ENCODE measurements at places on chromosomes 6 and 20.

DNA sequence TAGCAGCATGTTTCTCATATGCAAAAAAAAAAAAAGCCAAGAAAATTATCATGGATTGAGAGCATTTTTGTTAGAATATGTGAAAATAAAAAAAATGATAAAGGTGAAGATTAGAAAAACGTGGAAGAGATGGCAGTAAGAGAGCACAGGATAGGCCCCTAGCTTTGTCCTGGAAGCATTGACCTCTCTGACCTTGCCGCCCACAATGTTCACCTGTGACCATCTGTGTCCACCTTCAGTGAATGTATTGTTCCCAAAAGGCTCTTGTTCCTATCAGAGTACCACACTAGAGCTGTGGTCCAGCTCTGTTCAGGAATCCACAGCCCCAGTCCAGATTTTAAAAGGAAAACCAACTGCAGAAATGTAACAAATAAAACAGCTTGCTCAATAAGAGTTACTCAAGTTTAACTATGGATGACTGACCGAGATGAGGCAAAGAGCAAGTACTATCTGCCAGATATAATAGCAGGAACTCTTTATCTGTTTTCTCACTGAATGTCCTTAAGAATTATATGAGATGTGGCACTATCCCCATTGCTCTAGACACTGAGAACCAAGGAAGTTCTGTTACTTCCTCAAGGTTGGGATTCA, 287.7 kb upstream of the STXBP5 start:
- DNase-seq: no peak

GRCh38 chr20:20525756-20526155, 157.9 kb downstream of the INSM1 start:
- DNase-seq: no peak

DNA sequence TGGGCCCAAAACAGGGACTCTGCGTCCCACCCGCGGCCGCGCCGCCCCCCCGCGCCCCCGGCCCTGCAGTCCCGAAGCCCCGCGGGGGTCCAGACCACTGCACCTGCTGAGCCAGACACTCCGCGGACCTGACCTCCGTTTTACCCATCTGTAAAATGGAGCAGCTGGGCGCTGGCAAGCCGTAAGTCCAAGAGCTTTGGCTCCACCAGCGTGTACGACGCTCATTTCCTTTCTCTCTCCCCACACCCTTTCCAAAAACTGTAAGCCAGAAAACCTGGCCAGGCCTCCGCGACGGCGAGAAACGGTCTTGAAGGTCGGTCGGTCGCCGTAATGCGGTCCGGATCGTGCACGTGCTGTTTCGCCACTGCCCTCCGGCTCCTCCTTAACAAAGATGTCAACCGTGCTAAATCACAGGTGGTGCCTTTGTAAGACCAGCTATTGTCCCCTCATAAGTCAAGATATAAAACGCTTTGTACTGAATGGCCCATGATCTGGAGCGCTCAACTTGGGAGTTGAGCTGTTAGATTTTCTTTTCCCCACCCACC, 7.8 kb upstream of the NR2E1 start:
- no peak for DNase-seq

GRCh38 chr6:81939766-81940165, 187.3 kb upstream of the TENT5A start:
- no peak for DNase-seq

DNA sequence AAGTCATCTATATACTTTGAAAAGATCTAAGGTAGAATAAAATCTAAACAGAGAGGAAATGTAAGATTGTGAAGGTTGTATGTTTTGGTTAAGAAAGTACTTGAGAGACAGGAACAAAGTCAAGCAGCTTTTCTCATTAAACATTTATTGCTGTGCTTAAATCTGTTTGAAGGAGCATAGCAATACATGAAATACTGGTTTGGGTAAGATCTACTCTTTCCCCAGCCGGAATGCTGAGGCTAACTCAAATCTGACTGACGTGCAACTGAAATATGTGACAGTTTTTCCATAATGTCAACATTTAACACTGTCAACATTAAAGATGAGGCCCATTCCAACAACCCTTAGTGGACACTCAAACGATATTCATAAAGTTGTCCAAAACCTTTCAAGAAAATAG, 59.9 kb downstream of the MAN1A1 start:
- no peak for DNase-seq

GRCh38 chr20:50513169-50514034, 3.2 kb downstream of the PTPN1 start:
- DNase-seq: no peak

- DNase-seq: no peak
Measured at GRCh38 chr20:14232650-14233049, 104.8 kb downstream of the FLRT3 start.

DNA sequence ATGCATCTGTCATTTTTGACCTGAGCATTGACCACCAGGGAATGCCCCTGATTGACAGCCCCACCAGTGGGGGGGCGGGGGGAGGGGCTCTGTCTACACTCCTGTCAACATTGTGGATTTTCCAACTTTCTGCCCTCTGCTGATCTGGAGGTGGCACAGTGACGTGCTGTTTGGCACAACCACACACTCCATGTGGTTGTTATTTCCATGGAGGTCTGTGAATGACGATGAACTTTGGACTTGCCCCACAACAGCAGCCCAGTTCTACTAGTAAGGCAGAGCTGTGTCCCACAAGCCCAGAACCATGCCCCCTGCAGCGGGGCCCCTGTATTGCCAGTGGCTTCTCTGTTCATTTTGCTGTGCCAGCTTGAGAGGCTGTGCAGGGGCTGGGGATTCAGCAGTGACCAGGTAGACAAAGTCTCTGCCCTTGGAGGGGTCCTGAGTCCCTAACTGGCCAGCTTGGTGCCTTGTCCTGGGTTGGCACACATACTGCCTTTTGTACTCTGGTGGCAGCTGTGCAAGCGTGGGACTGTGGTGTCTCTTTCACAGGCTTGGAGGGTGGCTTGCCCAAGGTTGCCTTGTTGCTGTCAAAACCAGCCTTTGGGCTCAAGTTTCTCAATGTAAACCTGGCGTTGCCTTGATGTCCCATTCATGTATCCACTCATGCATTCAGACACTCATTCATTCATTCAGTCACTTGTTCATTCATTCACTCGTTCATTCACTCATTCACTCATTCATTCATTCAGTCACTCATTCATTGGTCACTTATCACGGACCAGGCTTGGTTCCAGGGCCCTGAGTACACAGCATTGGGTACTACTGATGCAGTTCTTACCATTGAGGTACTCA, 108.5 kb downstream of the SYCP2 start:
- DNase-seq: no peak

- no peak for DNase-seq
Measured at GRCh38 chr20:13251904-13252297, 30.8 kb downstream of the ISM1 start.

- no peak for DNase-seq
Measured at GRCh38 chr6:89145091-89145955, 532 bp upstream of the PM20D2 start.

GRCh38 chr20:47499053-47499452, 2.6 kb upstream of the NCOA3 start:
- no peak for DNase-seq

GRCh38 chr20:48944663-48945297, 23.3 kb downstream of the ARFGEF2 start:
- DNase-seq: no peak

DNA sequence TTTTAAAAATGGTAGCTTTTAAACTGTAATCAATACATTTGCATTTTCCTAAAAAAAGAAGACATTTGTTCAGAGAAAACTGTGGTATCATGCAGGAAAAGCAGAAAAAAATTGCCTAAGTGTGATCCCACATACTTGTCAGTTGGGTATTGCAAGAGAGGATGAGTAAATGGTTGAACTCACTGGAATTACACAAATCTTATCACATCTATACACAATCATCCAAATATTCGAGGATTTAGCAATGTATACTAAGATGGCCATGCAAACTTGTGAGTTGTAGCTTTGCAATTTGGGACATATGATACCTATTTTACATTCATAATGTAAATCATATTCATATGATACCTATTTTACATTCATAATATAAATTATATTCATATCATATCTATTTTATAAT, 58.2 kb upstream of the GJE1 start:
- DNase-seq: no peak

DNA sequence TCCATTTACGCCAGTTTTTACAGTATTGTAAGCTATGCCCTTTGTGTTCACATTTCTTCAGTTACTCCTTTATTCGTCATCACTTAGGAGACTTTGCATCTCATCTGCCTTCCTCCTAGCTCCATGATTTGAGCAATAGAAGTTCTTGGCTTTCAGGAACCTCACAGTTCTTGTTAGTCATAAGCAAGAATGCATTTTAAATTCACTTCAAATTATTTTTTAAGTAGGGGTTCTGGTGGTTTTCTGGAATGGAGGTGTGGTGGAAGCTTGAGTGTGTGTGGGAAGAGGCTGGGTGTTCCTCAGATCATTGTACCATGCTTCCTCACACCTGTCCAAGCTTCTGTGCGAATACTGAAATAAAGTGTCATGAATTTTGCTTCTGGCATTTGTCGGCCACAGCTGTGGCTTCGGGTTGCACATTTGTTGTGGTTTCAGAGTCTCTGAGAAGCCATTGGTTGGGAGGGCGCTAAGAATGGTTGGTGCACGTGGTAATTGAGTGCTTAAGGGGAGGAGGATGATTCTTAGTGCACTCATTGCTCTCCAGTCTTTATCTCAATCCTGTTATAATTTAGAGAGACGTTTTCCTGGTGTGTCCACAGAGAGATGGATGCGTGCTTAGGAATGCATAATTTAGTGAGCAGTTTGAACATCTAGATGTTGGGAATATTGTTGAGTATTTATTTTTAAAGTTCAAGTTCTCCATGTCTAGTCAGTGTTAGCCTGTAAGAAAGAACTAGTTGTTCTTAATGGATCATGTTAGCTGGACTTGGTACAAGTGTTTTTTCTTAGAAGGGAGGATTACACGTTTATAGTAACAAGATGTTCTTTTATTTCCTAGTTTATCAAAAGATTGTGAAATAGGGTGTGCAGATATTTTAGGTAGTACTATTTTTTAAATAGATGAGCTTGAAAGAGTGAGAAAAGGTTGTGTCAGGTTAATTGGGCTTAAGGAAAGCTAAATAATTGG, 31.9 kb downstream of the FOXO3 start:
- no peak for DNase-seq

DNA sequence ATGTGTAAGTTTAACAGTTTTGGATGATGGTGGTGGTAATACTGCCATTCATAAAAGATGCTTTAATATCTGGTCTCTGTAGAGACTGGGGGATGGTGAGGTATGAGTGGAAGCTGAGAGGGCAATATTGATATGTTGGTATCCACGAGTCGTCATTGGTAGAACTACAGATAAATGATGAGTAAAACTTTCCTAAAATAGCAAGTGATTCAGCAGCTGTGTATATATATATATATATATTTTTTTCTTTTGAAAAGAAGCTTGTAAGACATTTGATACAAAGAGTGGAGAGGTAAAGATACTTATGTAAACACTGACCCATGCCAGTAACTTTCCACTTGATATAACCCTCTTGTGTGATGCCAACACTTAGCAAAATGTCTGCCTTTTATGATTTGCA, 41.7 kb upstream of the CITED2 start:
- DNase-seq: no peak

GRCh38 chr20:78338-78737, 9.1 kb upstream of the DEFB125 start:
- DNase-seq: no peak

GRCh38 chr6:134525190-134525868, 207.4 kb upstream of the SGK1 start:
- no peak for DNase-seq

GRCh38 chr6:42268016-42268834, 50.6 kb upstream of the MRPS10 start:
- no peak for DNase-seq

- no peak for DNase-seq
Measured at GRCh38 chr6:88538130-88538706, 372.1 kb upstream of the CNR1 start.

DNA sequence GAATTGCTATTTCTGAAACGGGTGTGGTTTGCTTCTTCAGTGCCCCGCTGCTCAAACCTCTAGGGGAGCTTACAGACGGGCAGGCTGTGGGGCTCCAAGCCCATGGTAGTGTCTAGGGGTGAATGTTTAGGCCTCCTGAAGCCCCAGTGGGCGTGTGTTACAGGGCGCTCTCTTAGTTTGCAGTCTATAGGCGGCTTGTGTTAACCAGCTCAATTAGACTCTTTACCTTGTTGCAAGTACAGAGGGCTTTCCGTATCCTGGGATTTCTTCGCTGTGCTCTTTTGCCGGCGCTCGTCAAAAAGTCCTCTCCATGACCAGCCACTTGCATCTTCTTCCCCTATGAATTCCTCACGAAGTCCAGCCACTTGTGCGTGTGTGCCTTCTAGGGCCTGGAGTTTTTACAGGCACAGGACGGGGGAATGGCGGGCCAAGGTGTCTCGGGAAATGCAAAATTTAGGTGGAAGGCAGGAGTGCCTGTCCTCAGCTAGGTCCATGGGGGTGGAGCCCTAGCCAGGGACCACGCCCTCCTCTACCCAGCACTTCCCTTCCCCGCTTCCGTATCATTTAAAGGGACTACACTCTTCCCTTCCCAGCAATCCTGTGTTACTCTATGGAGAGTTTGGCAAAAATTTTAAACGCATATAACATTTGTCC, 94.5 kb downstream of the HTR1B start:
- no peak for DNase-seq

DNA sequence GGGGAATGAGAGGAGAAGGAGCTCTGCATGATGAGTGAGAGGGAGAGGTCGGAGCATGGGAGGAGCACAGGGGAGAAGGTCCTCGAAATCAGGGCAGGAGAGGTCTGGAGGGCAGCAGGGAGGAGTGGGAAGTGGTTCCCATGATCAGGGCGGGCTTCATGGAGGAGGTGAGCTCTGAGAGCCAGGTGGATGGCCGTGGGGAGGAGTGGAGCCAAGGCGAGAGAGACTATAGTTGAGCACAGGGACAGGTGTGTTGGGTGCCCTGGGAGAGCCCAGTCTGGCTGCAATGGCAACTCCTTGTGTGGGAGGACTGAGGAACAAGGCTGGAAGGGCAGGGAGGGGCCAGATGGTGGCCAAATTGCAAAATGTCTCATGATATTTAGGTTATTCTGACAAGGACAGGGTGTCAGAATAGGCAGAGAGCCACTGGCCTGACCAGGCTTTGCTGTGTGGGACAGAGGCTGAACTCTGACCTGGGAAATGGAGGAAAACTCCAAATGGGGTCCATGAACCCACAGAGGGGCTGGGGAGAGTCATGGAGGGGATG, 21.4 kb downstream of the TTBK1 start:
- DNase-seq: no peak

All from forelimb muscle (tissue), 1 donor.